Stimulated activated CD4-positive, alpha-beta T cell treated with anti-CD3 and anti-CD28 coated beads, Interleukin-4, amount 100 ng/mL, for 24 hours (primary cell): ENCODE measurements at places on chromosomes 2 and 18.
A peak's percentile ranks its signal among the peaks of the same experiment; 100 is the strongest.

DNA sequence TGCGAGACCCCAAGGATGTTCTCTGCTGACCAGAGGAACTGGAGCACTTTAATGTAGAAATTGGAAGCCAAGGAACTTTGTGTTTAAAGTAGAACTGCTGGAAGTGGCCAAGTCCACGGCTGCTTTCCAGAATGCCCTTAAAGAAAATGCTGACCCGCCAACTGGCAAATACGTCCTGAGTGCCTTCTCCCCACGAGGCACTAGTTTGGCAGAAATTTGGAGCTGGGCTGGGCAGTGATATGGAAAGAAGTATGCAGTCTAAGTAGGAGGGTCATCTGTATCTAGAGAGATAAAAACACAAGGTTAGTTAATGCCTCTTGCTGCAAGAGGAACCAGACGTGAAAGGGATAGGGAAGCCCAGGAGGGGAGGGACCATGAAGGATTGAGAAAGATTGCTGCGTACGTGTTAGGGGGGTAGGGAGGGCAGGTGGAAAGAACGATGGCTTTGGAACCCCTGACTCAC is 59.3 kb upstream of the RFX8 start:
- no peak for DNase-seq

GRCh38 chr18:46696268-46696667 is 39.2 kb upstream of the LOXHD1 start:
- no peak for DNase-seq

DNA sequence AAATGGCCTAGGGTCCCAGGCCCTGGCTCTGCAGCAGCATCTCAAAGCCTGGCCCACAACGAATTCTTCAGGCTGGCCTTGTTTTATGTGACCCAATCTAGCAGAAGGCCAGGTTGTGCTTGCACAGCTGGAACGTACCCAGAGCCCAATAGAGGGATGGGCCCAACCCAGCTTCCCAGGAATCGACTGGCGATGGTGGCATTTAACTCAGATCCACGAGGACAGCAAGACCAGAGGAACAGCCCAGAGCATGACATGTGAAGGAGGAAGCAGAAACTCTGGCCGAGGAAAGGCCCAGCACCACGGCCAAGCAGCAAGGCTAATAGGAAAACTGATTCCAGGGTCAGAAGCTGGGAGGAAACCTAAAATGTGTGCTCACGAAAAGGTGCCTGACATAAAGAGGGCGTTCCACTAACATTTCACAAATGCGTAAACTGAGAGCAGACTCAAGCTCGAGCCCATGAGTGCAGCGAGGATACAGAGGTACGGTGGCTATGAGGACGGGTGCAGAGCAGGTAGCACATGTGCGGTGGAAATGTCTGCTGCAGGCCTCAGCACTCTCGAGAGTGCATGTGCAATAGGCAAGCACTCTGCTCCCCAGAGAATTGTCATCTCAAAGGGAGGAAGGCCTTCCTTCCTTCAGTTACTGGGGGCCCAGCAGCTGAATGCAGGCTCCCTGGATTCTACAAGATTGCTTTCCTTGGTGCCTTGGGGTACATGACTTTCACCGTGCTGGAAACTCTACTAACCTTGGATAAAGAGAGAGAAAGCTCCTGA is 156.9 kb upstream of the GLI2 start:
- no peak for DNase-seq

GRCh38 chr2:208033701-208034502 is 8.6 kb upstream of the PLEKHM3 start:
- DNase-seq, result peak; percentile 11

GRCh38 chr2:216606551-216607276 is 26.5 kb upstream of the IGFBP2 start:
- DNase-seq, result peak; percentile 18

DNA sequence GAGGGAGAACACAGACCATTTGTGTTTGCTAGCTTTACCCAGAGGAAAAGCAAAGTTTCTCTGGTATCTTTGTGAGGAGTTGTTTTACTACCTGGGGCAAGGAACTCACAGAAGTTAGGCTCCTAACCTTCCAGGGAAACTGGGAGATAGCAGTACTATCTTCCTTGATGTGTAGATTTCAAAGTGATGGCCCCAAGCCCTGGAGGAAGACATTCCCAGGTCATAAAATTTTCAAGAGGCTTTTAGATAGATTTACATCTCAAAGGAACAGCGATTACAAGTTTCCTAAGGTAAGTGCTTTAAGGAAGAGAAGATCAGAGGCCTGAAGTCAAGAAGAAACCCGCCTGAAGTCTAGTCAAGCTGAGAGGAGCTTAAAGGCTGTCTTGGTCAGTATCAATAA is 1187.8 kb upstream of the TMEFF2 start:
- DNase-seq, result no peak

- DNase-seq, result no peak
Measured at GRCh38 chr2:176118601-176119339, 2.2 kb downstream of the HOXD10 start.

- DNase-seq, result no peak
Measured at GRCh38 chr2:142897807-142898206, 20.3 kb downstream of the KYNU start.

DNA sequence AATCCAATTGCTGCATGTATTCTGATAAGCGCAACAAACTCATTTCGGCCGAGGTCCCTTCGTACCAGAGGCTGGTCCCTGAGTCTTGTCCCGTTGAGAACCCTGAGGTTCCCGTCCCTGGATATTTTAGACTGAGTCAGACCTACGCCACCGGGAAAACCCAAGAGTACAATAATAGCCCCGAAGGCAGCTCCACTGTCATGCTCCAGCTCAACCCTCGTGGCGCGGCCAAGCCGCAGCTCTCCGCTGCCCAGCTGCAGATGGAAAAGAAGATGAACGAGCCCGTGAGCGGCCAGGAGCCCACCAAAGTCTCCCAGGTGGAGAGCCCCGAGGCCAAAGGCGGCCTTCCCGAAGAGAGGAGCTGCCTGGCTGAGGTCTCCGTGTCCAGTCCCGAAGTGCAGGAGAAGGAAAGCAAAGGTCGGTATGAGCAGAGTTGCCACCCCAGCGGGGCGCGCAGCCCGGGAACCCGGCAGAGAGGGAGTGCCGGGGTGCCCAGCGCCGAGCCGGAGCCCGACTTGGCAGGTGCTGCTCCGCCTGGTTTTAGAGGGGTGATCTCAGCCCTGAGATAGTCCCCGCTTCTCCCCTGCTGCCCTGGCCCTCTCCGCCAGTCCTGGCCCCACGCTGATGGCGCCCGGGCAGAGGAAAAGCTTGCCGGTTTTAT is 714 bp downstream of the HOXD10 start:
- DNase-seq, result no peak

GRCh38 chr2:150464270-150464669 is 23.2 kb downstream of the RND3 start:
- DNase-seq, result no peak

DNA sequence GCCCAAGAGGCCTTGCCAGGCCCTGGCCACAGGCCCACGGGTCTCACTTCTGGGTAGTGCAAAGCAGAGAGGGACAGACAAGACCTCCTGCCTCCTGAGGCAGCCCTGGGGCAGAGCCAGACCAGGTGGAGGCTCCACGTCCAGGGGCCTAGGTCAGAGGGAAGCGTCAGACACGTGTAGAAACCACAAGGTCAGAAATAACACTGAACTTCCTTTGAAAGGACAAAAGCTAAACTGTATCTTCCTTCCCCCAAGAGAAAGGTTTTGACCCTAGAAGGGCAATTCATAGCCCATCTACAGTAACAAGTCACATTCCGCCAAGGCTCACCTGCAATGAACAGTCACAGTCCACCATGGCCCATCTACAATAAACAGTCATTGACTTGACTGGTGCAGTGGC is 17.9 kb downstream of the SDC1 start:
- no peak for DNase-seq

GRCh38 chr2:232363784-232364615 is 14.6 kb upstream of the ALPP start:
- DNase-seq, result no peak

DNA sequence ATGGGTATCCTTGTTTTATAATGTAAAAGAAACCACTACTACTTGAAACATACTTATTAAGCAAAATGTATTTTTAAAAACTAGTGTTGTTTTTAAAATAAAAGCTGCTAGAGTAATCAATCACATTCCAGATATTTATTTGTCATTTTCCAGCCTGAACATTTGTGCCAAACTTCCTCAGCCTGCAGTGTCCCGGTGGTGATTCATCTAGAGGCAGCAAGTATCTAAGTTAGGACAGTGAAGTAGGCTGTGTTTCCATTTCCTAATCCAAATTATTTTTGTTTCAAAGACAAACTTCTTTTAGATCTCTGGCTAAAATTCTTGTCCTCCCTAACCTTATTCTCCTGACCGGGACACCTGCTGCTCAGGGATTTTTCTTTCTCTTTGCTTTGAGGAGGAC is 12.8 kb upstream of the GCG start:
- no peak for DNase-seq

DNA sequence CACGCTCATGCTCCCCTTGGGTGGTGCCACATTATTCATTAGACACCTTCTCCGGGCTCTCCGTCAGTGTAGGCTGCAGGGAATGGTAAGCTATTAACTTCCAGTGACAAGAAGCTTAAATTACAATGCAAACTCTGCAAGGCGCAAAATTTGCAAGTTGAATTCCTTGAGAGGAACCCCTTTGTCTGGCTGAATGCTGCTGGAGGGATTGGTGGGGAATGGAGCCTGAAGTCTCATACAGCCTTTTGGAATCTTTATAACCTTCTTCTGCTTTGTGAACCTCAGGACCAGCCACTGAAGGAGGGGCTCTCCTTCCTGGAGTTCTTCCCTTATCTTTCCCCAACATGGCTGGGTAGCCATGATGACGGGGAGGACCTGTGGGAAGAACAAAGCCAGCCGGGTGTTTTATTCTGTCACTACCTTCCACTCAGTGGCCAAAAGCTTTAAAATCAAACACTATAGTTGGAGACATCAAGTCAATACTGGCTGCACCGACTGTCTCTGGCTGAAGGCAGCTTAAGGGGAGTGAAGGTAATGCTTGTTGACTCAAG is 220.9 kb upstream of the EPHA4 start:
- no peak for DNase-seq

GRCh38 chr18:5709476-5710095 is 165.8 kb upstream of the EPB41L3 start:
- no peak for DNase-seq

DNA sequence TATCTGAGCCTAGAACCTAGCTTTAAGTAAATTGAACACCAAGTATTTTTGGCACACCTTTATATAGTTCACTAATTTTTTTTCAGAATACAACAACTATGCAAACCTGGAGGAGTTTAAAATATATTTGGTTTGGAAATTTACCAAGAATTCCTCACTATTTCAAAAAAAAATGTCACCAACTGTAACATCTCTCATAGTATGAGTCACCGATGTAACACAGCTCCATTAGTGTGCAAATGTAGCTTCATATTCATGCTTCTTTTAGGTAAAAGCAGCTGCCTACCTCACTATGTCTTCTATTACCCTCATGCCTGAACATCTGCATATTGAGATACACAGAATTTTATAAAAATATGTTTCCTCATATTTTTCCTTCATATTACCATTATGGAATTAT is 80.5 kb downstream of the NRXN1 start:
- DNase-seq, result no peak

DNA sequence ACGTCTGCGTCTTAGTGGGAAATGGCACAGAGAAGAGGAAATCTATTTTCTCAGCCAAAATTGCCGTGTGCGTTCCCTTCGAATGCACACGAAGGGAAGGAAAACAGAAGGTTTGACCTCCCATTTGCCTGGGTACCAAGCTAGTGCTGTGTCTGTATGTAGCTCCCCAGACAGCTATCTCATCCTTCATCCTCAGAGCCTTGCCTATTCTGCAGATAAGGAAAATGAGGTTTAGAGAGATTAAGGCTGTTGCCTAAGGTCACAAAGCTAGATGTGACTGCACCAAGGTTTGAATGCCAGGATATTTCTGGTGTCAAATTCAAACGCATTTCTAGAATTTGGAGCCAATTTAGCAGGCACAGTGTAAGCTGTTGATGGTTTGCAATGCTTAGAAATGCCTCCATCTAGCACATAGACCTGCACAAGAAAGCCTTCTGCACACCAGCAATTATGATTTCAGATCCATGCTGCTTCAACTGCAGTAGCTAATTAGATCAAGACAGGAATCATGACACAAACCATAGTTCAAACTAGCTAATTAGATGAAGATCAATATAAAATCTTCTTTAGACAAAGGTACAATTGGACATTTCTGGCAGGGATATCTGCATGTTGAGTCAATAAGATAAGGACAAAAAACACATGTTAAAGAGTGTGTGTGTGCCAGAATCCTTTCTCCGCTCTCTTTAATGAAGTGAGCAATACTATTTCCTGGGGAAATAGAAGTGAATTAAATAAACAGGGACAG is 115.1 kb downstream of the CMPK2 start:
- DNase-seq, result no peak

DNA sequence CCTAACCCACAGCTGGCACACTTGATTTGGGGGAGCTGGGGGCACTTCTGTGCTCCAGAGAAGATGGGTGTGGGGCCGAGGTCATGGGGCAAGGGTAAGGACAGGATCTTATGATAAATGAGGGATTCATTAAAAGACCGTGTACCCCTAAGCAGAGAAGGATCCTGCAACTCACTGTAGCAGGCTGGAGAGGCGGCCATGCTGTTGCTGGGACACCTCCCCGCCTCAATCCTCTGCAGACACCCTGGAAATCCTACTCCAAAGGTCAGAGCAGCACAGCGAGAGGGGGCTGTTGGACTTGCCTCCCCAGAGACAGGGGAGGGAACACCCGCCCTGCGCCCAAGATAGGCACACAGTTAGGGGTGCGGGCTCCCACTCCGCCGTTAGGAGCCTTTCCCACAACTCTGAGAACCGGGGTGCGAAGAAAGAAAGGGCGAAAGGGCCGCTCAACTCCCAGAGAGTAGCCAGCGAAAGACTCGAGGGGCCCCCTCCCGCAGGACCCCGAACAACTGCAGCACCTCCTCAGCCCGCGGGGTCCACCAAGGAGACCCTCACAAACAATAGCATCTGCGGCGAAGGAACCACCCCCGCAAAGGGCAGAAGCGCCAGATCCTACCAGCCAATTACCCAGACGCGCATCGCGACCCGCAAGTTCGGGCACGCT is 1.4 kb downstream of the PARD6G start:
- DNase-seq, result no peak

- DNase-seq, result no peak
Measured at GRCh38 chr2:81647715-81648230, 1343.2 kb upstream of the LRRTM1 start.

GRCh38 chr18:1392046-1392445 is 487.4 kb downstream of the ADCYAP1 start:
- no peak for DNase-seq

GRCh38 chr2:158464426-158465281 is 7.9 kb downstream of the PKP4 start:
- no peak for DNase-seq

DNA sequence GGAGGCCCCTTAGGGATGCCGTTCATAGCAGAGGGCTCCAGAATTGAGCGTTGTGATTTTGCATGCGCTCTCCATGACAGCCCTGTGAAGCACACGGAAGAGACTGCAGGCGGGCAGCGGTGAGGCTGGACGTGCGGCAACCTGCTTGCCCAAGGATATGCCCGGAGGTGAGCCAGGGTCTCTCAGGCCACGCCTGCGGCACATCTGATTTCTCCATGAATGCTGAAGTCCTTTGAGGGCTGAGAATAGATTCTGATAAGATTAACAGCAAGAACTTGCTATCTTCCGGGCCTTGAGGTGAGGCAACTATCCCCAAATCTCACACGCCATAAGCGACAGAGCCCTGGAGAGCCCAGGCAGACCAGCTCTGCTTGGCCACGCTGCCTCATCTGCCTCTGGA is 55.6 kb upstream of the LAMA1 start:
- DNase-seq, result no peak

GRCh38 chr2:25165992-25166875 is 2.1 kb downstream of the POMC start:
- peak; percentile 34 for DNase-seq
